ENCODE measurements at places on chromosomes 5 and 9. TPM values are rescaled to one million over a fixed set of nuclear protein-coding genes. Genes with fewer than 3 reads are reported as not detected.

NCBP1 gene
- 50.6 TPM for polyA plus RNA-seq

GRCh38 chr9:109254317-109254716 lies 66.5 kb downstream of the EPB41L4B start:
- DNase-seq = no peak

- DNase-seq = no peak
Measured at GRCh38 chr5:93592883-93593282, 9.9 kb downstream of the NR2F1 start.

- no peak for DNase-seq
Measured at GRCh38 chr5:125317536-125317995, 571.1 kb upstream of the ZNF608 start.

TRPM3 gene
- 1.1 TPM for polyA plus RNA-seq

UGT3A1 gene
- not detected for polyA plus RNA-seq

LCN9 gene
- polyA plus RNA-seq = not detected

DNA sequence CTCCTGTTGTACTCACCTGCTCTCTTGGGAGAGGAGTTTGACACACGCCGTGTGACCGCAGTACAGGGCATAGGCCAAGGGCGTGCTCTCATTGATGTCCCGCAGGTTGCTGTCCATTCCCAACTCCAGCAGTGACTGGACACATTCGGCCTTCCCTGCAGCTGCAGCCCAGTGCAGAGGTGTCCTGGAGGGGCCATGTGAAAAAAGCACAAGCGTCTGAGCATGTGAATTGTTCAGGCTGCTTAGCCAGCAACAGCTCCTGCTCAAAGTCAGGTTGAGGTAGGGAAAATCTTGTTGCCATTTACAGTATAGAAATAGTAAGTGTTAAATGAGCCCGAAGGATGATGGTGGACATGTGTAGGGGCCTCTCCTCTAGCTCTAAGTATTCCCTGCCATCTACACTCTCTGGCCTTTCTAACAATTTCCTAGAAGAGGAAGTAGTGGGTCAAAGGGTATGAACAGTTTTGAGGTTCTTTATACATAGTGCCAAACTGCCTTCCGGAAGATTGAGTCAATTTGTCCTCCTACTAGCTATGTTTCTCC lies 116.5 kb downstream of the ANKRD55 start:
- no peak for DNase-seq

C5orf47 gene
- 0.12 TPM for polyA plus RNA-seq

RASGRF2 gene
- polyA plus RNA-seq = 1.8 TPM
